ENCODE measurements at places on chromosomes 6 and 20. TPM values are rescaled to one million over a fixed set of nuclear protein-coding genes. Genes with fewer than 3 reads are reported as not detected.

The OSTM1 gene
- 123 TPM for total RNA-seq

DNA sequence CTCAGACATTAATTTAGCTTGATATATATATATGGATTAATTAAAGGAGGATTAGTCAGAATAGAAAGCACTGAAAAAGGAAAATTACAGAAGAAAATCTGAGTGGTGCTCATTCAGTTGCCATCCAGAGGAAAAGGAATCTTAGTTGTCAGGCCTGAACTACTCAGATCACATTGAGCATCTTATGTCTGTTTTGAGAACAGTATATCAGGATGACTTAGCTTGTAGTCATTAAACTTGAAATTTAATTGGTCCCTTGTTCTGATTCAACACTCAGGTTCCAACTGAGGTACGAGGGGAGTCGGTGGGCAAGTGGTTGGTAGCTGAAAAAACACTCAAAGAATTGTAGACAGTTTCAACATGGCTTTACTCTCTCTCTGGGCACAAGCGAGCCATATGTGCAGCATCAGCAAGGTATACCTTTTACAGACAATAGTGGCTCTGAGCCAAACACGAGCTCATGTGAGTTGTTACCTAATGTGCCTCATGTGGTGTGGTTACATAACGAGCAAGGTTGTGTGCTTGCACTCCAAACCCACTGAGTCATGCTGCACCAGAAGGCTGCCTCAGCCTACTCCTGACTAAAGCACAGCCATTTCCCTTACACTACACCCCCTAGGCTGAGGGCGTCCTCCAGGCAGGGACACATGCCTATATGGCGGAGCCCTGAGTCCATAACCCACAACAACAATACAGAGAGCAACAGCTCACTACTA, 73.0 kb upstream of the HMGN3 start:
- H3K4me3 ChIP-seq: no peak overlapping the region
- no peaks in the 10 kb centered on the region for H3K36me3 ChIP-seq
- no peaks in the 10 kb centered on the region for H3K27me3 ChIP-seq

DNA sequence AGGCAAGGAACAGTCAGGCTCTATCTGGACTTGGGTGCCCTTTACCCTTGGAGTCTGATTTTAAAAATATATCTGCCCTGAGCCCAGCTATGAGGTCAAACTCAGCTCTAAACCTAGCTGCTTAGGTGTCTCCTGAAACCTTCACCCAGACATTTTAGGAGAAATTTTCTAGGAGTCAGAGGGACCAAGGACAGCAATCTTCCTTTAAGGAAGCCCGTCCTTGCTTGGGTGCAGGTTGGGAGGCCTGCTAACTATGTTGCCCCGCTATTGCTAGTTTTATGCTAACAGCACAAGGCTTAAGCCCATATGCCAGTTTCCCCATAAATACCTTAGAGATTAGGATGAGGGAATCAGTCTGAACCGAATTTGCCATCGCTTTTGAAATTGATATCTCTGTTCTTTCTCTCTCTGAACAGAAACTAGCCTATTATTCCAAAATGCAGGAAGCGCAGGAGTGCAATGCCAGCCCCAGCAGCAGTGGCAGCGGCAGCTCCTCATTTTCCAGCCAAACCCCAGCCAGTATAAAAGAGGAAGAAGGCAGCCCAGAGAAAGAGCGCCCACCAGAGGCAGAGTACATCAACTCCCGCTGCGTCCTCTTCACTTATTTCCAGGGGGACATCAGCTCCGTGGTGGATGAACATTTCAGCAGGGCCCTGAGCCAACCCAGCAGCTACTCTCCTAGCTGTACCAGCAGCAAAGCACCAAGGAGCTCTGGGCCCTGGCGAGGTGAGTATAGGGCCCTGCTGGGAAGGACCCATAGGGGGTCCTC, 2.6 kb downstream of the VGLL2 start:
- no peak for DNase-seq
- no peaks in the 10 kb centered on the region for H3K36me3 ChIP-seq
- H3K4me3 ChIP-seq: no peak overlapping the region
- H3K27me3 ChIP-seq: peaks cover 36% of the 10 kb centered on the region
- H3K4me1 ChIP-seq: peaks cover 6% of the 10 kb centered on the region

DNA sequence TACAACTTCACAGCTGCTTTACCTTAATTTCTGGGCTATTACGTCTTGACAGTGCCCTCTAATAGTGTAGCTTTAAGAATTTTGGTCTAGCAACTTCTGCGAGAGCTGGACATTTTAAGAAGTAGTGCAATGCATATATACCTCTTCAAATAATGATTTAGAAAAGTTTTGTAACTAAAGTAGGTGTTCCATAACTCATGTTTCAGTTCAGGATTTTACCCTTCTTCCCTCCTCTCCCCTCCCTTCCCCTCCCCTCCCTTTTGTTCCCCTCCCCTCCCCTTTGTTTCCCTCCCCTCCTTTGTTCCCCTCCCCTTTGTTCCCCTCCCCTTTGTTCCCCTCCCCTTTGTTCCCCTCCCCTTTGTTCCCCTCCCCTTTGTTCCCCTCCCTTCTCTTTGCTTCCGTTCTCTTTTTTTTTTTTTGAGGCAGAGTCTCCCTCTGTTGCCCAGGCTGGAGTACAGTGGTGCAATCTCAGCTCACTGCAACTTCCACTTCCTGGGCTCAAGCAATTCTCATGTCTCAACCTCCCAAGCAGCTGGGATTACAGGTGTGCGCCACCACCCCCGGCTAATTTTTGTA, 28.8 kb upstream of the TRAM2 start:
- H3K4me1 ChIP-seq: peaks cover 27% of the 10 kb centered on the region
- DNase-seq: no peak
- H3K4me3 ChIP-seq: no peak overlapping the region
- H3K27ac ChIP-seq: no peak overlapping the region
- no peaks in the 10 kb centered on the region for H3K27me3 ChIP-seq

The NFATC2 gene
- total RNA-seq: not detected

The MDFI gene
- not detected for total RNA-seq

GRCh38 chr6:108689272-108690161, 128.8 kb downstream of the FOXO3 start:
- H3K27ac ChIP-seq: no peak overlapping the region
- no peaks in the 10 kb centered on the region for H3K27me3 ChIP-seq
- H3K4me1 ChIP-seq: peaks cover 24% of the 10 kb centered on the region
- no peak overlapping the region for H3K4me3 ChIP-seq
- H3K36me3 ChIP-seq: peaks cover 3% of the 10 kb centered on the region

DNA sequence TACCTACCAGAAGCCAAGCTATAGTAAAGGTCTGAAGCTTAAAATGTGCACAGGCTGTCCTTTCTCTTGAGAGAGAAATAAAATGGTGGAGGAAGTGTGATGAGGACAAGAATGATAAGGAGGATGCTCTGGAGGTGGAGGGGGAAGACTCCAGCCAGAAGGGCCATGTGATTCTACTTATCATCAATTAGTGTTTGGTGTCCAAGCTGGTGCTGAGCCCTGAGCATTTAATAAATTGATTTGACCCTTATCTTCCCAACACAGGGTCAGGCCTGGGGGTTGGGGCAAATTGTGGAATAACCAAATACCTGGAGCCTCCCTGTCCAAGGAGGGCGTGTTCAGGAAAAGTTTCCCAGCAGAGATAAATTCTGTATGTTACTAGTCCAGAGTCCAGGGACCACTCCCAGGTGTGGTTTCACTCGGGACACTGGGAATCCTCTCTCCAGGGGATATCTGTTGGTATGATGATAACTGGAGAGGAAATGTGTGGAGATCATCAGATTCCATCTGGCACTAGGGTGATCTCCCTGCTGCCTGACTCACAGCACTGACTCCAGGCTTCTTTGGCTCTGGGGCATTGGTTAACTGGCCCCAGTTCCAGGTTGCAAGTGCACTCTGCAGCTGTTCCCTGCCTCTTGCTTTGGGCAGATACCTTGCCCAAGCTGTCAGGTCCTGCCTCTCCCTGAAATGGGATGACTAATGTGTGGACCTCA, 3.8 kb upstream of the MYBL2 start:
- H3K27me3 ChIP-seq: no peaks in the 10 kb centered on the region
- no peak overlapping the region for H3K27ac ChIP-seq
- DNase-seq: no peak
- H3K4me1 ChIP-seq: peaks cover 14% of the 10 kb centered on the region
- H3K36me3 ChIP-seq: peaks cover 3% of the 10 kb centered on the region

DNA sequence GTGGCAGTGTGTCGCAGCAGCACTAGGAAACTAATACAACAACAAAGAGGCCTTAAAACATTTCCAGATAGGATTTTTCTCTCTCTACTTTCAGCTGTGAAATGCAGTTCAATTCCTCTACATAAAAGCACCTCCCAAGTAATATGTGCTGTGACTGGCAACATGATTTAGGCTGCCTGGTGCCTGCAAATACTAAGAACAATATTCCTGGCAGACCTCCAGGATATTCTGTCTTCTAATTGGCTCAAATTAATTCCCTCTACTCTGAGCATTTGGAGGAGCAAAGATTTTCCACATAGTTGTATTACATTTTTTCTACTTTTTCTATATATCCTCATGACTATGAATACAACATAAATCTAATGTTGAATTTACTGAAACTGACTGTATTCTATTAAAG, 33.2 kb downstream of the SCGN start:
- no peaks in the 10 kb centered on the region for H3K27me3 ChIP-seq
- no peak overlapping the region for H3K27ac ChIP-seq
- no peaks in the 10 kb centered on the region for H3K36me3 ChIP-seq
- no peak for DNase-seq
- no peak overlapping the region for H3K4me3 ChIP-seq

DNA sequence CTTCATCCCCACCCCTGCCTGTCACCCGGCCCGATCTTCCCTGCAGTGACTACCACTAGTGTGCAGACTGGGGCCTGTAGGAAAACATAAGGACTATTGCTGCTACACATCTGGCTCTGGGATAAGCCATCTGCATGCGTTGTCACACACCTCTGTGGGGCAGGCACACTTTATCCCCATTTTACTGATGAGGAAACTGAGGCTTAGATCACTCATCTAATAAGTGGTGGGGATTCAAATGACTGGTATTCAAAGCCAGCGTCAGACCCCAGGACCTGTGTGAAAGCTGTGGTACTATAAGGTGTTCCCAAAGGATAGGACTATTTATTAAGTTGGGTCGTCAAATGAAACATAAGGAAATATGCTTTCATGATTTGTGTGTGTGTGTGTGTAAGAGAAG, 148.9 kb upstream of the RNF24 start:
- no peak for DNase-seq
- H3K27ac ChIP-seq: no peak overlapping the region
- peaks cover 12% of the 10 kb centered on the region for H3K4me1 ChIP-seq
- no peaks in the 10 kb centered on the region for H3K36me3 ChIP-seq

The OPN5 gene
- not detected for total RNA-seq

- DNase-seq: no peak
- no peaks in the 10 kb centered on the region for H3K27me3 ChIP-seq
- H3K27ac ChIP-seq: no peak overlapping the region
- no peaks in the 10 kb centered on the region for H3K4me1 ChIP-seq
- no peaks in the 10 kb centered on the region for H3K36me3 ChIP-seq
These were observed 50.3 kb downstream of the ADTRP start for GRCh38 chr6:11727998-11728961.

The LAMP5 gene
- not detected for total RNA-seq

GRCh38 chr6:158969148-158969547, 30.9 kb downstream of the RSPH3 start:
- 0 out of 2 replicates have a peak, but pooled peaks cover 4% of the 10 kb centered on the region for H3K36me3 ChIP-seq
- no peaks in the 10 kb centered on the region for H3K4me1 ChIP-seq
- no peak overlapping the region for H3K27ac ChIP-seq
- DNase-seq: no peak
- H3K4me3 ChIP-seq: no peak overlapping the region

DNA sequence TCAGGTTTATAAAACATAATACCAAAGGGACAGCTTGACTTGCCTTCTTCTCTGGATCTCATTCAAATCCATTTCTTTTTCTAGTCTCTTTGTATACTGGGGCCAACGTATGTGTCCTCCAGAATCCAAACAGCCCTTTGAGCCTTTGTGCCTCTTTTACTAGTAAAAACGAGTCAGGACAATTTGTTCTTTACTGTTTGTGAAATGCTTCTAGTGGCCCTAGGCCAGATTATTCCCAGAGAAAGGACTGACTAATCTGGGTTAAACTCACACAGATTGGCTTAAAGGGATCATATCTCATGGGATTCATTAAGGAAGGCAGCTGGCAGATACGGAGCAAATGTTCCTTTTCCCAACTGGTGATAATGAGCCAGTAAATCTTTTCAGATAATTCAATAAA, 32.1 kb upstream of the MANEA start:
- H3K27me3 ChIP-seq: no peaks in the 10 kb centered on the region
- no peak for DNase-seq
- no peaks in the 10 kb centered on the region for H3K4me1 ChIP-seq
- H3K4me3 ChIP-seq: no peak overlapping the region

The SPACA1 gene
- not detected for total RNA-seq

The FAM83C gene
- not detected for total RNA-seq

The SNRPB2 gene
- 114 TPM for total RNA-seq

- no peak overlapping the region for H3K4me3 ChIP-seq
- DNase-seq: no peak
- H3K36me3 ChIP-seq: no peaks in the 10 kb centered on the region
- H3K27ac ChIP-seq: no peak overlapping the region
- peaks cover 14% of the 10 kb centered on the region for H3K4me1 ChIP-seq
These were observed 14.2 kb downstream of the CCR6 start for GRCh38 chr6:167137081-167137480.

The CLDN20 gene
- not detected for total RNA-seq

DNA sequence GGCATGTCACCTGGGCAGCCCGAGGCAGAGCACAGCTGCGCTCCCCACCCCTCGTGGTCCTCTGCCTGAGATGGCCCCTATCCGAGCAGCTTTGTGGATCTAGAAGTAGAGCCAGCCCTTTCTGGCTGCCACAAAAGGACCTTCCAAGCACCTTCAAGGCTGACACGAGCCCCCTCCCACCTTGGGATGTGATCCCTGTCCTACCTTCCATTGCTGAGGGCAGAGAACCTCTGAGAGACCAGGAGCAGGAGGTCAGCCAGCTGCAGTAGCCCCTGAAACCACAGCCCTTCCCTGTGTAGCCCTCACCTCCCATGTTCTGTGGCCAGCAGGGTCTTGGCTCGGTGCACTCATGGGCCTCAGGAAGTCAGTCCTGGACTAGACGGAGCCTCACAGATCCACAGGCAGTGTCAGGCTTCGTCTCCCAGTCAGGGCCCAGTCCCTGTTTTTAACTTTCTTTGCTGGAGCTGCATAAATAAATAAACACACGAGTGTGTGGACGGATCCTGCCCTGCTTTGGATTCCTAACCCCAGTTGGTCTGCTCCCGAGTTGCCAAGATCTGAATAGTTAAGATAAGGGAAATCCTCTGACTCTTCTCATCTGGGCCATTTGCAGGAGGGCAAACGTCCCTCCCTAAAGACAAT, 507.7 kb downstream of the PREX1 start:
- peak; percentile 40 for DNase-seq
- no peaks in the 10 kb centered on the region for H3K27me3 ChIP-seq
- H3K4me3 ChIP-seq: no peak overlapping the region
- no peak overlapping the region for H3K27ac ChIP-seq
- peaks cover 10% of the 10 kb centered on the region for H3K4me1 ChIP-seq
- no peaks in the 10 kb centered on the region for H3K36me3 ChIP-seq

- no peak overlapping the region for H3K4me3 ChIP-seq
- H3K27me3 ChIP-seq: no peaks in the 10 kb centered on the region
- H3K36me3 ChIP-seq: peaks cover 98% of the 10 kb centered on the region
- H3K4me1 ChIP-seq: peaks cover 8% of the 10 kb centered on the region
These were observed 6.7 kb downstream of the PSMA7 start for GRCh38 chr20:62136283-62137091.

All from SJSA1 (cell line).